ENCODE measurements at places on chromosomes 5 and 9.

- no peak for DNase-seq
Measured at GRCh38 chr5:103441523-103441922, 121.1 kb downstream of the NUDT12 start.

DNA sequence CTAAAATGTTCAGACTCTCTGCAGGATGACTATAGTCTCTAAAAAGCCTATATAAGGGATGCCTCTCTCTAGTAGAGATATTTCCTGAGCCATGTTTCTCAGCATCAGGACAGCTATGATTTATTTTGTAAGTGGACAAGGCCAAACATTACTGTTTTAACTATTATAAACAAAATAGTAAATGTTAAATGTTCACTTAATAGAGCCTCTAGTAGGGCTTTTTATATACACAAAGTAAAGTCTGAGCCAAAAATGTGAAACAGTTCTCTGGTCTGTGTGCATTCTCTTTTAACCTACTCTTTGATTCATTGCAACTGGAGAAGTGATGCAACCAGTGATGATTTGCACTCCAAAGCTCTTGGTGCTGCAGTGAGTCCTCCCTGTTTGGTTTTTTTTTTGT, 220.5 kb downstream of the GDNF start:
- DNase-seq: no peak

- DNase-seq: no peak
Measured at GRCh38 chr9:123135430-123135829, 102.0 kb downstream of the GPR21 start.

DNA sequence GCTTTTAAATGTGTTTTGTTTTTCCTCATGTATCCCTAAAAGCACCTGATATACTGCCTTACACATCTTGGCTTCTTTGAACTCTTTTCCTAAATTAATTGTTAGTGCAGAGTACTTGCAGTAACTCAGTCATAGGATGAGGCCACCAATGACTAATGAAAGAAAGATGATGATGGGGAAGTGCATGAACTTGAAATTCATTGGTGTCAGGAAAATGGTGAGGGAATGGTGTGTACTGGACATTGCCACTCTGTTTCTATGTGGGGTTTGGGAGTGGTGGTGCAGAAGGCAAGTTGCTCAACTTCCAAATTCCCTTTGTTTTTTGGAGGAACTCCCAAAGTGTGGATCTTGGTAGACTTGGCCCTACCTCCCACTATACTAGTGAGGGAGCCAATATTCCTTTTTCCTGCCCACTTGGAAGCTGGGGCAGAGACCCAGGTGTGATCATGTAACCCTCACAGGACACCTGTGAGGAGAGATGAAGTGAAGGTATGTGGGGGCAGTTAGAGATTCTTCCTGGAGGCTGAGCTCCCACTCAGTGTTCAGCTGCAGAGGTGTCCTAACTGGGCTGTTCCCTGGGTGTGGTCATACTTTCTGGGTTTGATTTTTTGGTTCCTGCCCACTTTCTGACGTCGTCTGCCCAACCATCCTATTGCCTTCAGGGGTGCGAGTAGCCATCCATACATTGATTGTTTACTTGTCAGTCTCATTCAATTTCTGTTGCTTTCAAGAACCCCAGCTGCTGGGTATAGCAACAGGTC, 298.5 kb downstream of the MAST4 start:
- no peak for DNase-seq

GRCh38 chr9:532707-533106, 308.8 kb upstream of the DMRT1 start:
- DNase-seq: no peak

GRCh38 chr9:132525308-132526023, 56.9 kb upstream of the BARHL1 start:
- no peak for DNase-seq

DNA sequence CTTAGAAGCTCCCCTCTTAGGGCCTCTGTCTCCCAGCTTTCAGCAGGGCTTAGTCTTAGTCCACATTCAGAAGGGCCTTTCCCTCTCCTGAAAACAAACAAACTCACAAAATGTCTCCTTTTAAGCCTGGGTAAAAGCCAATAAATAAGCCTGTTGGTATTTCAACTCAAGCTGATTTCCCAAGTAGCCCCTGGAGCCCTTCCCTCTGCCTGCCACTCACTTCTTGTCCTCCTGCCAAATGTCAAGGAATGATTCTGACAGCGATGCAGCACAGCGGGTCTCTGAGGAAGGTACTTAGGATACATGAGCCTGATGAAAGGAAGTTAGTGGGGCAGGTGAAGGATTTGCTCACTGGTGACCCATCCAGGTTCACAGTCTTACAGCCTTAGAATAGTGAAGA, 210.5 kb downstream of the PJA2 start:
- DNase-seq: no peak

DNA sequence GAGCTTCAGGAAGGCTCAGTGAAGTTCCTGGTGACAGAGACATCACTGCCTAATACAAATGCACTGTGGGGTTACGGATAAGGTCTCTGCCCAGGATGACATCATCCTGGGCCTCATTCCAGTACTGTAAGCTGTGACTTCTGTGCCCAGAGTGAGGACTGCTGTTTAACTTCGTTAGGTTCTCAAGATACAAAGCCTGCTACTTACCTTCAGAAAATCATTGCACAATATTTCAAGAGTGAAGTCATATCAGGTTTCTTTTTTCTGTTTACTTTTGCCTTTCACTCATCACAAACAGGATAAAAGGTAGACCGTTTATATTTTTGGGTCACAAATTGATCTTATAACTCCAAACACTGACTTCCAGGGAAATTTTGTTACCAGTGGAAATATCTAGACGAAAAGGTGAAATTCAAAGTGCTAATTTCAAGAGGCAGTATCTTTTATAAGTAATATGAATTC, 241.2 kb downstream of the PIK3R1 start:
- DNase-seq: no peak

All from stimulated activated CD4-positive, alpha-beta T cell treated with anti-CD3 and anti-CD28 coated beads, Interleukin-2, amount 100 ng/mL, for 24 hours (primary cell).